ENCODE measurements at places on chromosomes 3 and 15. TPM values are rescaled to one million over a fixed set of nuclear protein-coding genes. Genes with fewer than 3 reads are reported as not detected.
A peak's percentile ranks its signal among the peaks of the same experiment; 100 is the strongest.

- DNase-seq: no peak
These were observed 7.5 kb downstream of the SETD2 start for GRCh38 chr3:47156396-47156795.

Gene GATM
- total RNA-seq: 9.3 TPM

Gene KBTBD13
- 5.2 TPM for total RNA-seq

Gene NRG4
- total RNA-seq: not detected

Gene ARGFX
- total RNA-seq: not detected

GRCh38 chr15:31248951-31249350, 77.7 kb upstream of the KLF13 start:
- DNase-seq: no peak

DNA sequence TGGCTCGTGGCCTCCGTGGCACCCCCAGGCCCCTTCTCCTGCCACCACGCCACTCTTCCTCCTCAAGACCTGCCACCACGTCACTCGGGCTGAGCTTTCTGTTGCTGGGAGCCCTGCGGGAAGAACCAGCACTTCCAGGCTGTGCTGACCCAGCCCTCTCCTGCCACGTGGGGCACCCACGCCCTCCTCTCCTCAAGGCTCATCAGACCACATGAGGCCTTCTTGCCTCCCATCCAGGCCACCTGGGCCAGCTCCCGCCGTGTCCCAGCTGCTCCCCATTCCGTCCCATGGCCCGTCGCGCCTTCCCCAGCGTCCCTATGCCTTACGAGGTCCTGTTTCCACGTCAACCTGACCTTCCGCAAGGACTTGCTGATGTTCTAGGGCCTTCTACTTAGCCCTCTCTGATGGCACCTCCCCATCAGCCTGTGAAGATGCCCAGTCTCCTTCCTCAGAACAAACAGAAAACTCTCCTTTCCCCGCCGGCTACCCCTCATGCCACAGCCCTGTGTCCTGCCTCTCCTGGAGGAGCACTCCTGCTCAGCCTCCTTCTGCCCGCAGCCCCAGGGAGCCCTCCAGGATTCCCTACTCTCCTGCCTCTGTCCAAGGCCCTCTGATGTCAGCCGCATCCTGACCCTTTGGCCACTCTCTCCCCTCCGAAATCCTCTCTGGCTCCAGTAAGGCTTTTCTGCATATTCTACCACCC, 71.1 kb upstream of the BLM start:
- DNase-seq: no peak

- DNase-seq: no peak
These were observed 38.7 kb downstream of the THSD4 start for GRCh38 chr15:71153823-71154524.

GRCh38 chr3:78725703-78726246, 1042.0 kb downstream of the ROBO1 start:
- no peak for DNase-seq

Gene CDV3
- total RNA-seq: 134 TPM

Gene ZNF660
- 1.1 TPM for total RNA-seq

DNA sequence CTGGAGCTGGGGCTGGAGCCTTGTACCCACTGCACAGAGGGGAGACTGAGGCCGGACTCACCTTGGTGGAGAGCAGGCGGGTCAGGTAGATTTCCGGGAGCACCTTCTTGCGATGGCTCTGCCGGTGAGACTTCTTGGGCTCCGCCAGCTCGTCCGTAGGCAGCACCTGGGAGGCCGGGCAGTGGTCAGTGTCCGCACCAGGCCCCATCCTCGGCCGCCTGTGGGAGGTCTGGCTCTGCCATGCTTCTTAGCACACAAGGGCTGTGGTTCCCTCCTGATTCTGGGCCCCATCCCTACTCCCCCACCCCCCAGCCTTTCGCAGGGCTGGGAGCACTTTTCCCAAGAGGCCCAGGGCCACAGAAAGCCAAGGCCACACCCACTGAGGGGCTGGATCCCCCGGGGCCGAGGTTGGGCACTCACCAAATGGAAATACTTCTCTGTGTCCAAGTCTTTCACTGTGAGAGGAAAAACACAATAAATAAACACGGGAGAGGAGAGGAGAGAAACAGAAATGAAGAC, 17.4 kb downstream of the H1-8 start:
- peak; percentile 60 for DNase-seq

DNA sequence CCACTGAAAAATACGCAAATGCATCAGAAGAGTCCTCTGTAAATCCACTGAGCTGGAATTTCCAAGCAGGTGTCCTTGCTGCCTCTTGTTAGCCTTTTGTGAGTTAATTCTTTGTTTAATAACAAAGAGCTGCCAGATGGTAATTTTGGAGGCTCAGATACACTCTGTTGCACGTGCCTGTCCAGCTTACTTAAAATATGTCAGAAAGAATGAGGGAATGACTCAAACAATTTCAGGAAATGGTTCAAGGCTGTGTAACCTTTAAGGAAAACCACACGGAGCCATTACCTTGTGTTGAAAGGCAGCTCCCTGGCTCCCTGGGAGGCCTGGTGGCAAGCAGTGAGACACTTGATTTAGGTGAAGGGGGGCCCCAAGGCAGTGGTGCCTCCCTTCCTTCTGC, 302.2 kb upstream of the CTDSPL start:
- no peak for DNase-seq

- DNase-seq: no peak
These were observed 44.4 kb upstream of the GK5 start for GRCh38 chr3:142269767-142270166.

- DNase-seq: no peak
These were observed 1.7 kb downstream of the IP6K2 start for GRCh38 chr3:48715174-48715800.

GRCh38 chr3:177378168-177378567, 180.9 kb upstream of the TBL1XR1 start:
- no peak for DNase-seq

Gene C3orf20
- not detected for total RNA-seq

Gene KAT2B
- total RNA-seq: 94.3 TPM

Gene TRH
- total RNA-seq: not detected

DNA sequence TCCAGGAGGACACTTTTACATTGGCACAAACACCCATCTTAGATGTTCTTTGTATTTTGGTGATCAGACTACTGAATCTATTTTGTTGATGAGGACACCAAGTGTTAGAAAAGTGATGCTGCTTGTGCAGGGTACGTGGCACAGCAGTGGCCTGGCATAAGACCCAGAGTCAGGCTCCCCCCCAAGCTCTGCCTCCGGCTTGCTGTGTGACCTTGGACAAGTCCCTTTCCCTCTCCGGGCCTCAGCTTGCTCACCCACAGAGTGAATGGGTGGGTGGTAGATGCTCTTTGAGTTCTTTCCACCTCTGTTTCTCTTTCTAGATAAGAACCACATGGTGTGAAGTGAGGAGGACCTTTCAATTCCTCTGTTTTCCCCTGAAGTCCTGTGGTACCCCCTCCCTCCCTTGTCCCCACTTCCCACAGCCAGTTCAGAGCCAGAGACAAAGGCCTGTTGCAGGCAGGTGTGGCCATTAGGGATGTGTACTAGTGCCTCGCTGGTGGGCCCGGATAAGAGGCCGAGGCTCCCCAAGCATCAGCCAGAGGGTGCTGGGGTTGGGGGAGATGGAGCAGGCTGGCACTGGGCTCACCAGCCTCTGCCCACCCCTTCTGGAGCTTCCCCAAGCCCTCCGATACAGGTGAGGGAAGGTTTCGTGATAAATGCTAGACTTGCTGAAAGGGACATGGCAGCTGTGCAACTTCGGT, 43.6 kb downstream of the SMAD6 start:
- DNase-seq: no peak

Gene COPS2
- 79.5 TPM for total RNA-seq

DNA sequence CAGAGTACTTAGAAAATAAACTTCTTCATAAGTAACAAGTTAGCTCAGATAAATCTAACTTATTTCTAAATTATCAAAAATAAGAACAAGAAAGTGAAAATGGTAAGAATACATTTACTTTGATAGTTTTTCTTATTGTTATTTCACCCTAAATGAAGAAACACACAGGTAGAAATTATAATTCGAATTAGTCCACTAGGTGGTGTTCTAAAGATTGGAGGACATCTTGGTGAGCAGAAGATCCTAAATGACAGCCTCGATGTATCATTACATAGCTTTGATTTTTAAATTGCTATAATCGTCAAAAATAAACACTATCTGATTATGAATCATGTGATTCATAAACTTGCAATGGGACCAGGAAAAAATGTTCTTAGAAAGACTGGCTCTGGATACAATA, 280.8 kb upstream of the UBE2E2 start:
- DNase-seq: no peak

Gene SLC12A8
- not detected for total RNA-seq

- DNase-seq: no peak
These were observed 84.2 kb upstream of the ARRDC4 start for GRCh38 chr15:97876281-97876675.

DNA sequence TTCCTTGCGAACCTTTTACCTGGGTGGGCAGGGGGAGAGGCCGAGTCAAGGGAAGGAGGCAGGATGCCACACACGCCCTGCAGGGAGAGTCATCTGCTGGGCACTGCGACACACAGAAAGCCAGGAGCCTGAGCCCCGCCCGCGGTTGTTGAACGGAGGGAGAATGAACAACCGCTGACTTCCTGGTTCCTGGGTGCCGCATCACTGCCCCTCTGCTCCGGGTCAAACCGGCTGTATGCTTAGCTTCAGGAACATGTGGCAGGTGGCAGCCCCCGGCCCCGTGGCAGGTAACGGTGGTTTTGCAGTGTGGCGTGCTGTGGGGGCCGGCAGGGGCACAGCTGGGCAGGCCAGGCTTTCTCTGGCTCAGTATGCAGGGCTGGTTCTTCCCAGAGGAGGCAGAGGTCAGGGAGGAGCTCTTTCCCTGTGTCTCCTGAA, 33.4 kb downstream of the APBA2 start:
- no peak for DNase-seq

GRCh38 chr3:138089091-138089490, 26.3 kb downstream of the DZIP1L start:
- no peak for DNase-seq

GRCh38 chr3:120349855-120350125, 636 bp upstream of the LRRC58 start:
- DNase-seq: no peak

Gene IL17RD
- total RNA-seq: 9.6 TPM

DNA sequence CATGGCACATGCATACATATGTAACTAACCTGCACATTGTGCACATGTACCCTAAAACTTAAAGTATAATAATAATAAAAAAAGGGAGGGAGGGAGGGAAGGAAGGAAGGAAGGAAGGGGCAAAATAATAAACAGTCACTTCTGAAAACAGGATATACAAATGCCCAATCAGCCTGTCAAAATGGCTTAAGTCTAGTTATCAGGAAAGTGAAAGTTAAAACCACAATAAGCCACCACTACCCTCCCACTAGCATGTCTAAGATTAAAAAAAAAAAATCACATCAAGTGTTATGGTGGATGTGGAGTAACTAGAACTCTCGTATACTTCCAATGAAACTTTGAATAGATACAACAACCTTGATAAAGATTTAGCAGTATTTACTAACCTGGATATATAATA, 145.6 kb upstream of the GMNC start:
- no peak for DNase-seq
